ENCODE measurements at places on chromosomes 11 and 22.

GRCh38 chr22:23234409-23235161 is 54.3 kb downstream of the BCR start:
- DNase-seq: no peak

DNA sequence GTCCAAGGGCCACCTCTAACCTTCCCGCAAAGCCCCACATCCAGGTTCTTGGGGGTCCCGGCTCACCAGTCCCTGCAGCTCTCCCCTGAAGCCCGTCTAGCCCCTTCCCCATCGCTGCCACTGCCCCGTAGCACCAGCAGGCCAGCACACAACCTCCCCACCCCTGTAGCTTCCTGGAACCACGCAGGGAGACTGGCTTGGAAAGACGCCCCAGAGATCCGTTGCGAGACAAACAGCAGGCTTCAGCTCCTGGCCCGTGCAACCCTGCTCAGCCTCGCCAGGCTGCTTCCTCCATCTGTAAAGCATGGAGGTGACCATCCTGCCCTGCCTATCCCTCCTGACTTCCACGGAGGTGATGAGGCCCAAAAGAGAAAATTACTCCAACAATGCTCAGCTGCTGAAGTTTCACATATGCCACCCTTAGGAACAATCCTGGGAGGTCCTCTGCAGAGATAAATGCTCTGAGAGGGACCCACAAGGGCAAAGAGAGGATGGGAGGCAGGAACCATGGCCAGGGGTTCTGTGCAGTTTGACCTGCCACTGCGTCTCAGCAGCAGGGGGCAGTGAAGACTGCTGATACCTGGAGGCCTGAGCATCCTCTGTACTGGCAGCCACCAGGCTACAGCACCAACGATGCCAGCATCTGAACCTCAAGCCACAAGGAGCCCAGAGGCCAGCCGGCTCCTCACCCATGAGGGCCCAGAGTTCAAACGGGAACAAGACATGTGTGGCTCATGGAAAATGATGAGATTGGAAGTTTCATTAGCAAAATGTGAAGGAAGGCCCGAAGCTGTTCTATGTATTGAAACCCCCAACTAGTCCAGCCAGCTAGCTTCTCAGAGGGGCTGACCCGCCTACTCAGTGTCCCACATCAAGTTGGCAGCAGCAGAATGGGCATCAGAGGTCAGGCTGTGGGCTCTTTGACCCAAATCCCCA is 16.1 kb downstream of the DGCR2 start:
- no peak for DNase-seq

GRCh38 chr11:10405865-10406592 is 49.0 kb upstream of the AMPD3 start:
- DNase-seq: peak; percentile 94

GRCh38 chr22:49566693-49567092 is 261.0 kb downstream of the BRD1 start:
- no peak for DNase-seq

- DNase-seq: no peak
Observed at GRCh38 chr11:34207487-34208180, 102.2 kb downstream of the NAT10 start.

DNA sequence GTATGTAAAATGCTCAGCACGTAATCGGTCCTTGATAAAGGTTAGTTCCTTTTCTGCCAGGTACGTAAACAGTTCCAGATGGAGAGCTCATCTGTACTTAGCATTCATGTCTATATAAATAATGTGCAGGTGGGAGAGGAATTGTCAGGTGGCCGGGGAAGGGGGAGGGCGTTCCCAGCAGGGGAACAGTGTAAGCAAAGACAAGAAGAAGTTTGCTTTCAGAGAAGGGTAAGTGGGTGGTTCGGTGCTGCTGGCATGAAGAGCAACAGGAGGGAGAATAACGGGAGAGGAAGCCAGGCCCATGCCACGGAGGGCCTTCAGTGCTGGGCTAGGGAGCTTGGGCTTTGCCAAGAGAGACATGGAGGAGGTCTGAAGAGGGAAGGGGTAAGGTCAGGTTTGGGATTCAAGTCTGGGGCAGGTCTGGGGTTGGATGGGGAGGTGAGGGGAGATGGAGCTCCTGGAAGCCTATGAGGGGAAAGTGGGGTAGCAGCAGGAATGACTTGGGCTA is 11.4 kb upstream of the WNT11 start:
- DNase-seq: no peak

- no peak for DNase-seq
Observed at GRCh38 chr22:48299124-48299523, 1528.5 kb downstream of the BRD1 start.

- no peak for DNase-seq
Observed at GRCh38 chr22:35549328-35549727, 8.7 kb downstream of the RASD2 start.

DNA sequence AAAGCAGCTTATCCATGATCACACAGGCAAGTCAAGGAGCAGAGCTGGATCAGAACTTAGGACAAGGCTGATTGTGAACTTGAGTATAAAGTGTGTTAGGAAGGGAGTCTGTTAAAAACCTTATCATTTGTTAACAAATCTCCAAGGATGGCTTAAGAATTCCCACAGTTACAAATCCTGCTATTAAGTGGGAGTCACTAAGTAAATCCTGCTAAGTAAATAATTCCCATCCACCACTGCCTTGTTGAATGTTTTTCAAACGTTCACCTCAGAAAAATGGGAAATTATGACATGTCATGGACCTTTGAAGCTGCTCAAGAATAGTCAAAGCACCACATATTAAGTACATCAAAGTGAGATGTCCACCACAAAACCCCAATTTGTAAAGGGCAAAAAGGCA is 88.7 kb downstream of the FAM168A start:
- DNase-seq: no peak

DNA sequence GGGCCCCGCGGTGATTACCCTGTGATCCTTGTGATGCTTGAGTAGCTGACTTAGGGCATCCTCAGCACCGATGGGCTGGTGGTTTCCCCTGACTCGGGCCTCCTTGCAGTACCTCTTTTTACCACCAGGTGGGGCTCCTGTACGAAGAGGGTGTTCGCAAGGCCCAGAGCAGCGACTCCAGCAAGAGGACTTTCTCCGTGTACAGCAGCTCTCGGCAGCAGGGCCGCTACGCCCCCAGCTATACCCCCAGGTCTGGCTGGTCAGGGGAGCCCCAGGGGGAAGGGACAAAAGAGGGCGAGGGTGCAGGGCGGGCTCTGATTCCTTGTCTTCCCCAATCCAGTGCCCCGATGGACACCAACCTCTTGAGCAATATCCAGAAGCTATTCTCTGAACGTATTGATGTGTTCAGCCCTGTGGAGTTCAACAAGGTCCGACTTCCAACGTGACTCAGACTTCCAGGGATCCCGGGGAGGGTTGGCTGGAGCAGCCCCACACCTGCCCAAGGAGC is 1.3 kb upstream of the TM7SF2 start:
- DNase-seq: peak; percentile 88

DNA sequence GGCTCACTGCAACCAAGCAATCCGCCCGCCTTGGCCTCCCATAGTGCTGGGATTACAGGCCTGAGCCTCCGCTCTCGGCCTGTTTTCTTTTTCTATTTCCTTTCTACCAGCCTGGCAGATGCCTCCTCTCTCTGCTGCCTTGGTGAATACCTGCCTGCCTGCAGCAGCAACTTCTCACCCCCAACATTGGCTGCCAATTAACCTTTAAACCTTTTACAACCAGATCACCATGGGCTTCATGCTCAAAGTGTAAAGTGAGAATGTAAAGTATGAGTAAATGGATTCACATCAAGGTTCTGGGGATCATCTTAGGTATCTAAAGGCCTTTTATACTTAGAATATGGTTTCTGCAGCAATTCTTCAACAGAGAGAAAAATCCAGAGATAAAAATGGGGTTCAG is 13.0 kb upstream of the FCHSD2 start:
- no peak for DNase-seq

DNA sequence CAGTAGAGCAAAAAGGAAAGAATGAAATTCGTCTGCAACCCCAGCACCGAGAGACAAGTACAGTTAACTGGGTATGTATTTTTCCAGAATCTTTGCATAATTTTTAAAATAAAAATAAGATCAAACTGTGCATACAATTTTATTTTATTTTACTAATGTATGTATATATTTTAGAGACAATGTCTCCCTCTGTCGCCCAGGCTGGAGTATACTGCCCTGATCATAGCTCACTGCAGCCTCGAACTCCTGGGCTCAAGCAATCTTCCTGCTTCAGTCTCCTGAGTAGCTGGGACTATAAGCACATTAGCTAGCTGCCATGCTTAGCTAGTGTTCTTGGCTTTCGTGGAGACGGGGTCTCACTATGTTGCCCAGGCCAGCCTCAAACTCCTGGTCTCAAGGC is 18.8 kb upstream of the DRD2 start:
- no peak for DNase-seq

DNA sequence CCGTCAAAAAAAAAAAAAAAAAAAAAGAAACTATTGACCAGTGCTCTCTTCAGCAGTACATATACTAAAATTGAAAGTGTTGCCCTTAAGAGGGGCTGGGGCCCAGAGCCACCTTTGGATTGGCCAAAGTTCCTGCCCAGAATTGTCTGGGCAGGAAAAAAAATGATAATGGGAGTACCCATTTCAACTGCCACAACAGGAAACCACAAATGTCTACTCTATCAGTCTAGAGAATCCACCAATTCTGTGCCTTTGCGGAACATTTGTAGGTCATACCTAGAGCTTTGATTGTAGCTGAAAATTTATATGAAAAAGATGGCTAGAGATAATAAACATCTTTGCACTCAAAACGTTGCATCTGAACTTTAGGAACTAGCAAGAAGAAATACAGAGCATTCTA is 69.4 kb downstream of the FAM76B start:
- DNase-seq: no peak

DNA sequence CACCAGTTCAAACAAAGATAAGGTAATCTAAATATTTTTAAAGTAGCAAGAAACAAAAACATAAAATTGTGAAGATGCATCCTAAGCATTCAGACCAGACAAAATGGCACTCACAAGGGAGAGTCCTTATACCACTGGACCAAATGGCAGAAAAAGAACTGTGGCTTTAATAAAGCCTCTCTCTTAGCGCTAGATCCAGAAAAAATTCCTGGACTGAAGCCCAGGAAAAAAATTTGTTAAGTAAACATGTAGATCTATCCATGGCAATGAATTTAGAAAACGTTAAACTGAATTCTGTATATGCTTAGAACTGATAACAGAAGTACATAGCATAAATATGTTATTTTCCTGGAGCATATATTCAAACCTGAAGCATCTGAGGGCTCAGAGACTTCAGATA is 11.8 kb upstream of the CD59 start:
- DNase-seq: no peak

- no peak for DNase-seq
Observed at GRCh38 chr11:71237853-71238252, 14.5 kb downstream of the SHANK2 start.

- no peak for DNase-seq
Observed at GRCh38 chr11:130422251-130422995, 6.0 kb downstream of the ADAMTS8 start.

- no peak for DNase-seq
Observed at GRCh38 chr11:105935791-105936190, 86.2 kb downstream of the MSANTD4 start.

- no peak for DNase-seq
Observed at GRCh38 chr11:74697722-74698121, 33.5 kb downstream of the CHRDL2 start.

DNA sequence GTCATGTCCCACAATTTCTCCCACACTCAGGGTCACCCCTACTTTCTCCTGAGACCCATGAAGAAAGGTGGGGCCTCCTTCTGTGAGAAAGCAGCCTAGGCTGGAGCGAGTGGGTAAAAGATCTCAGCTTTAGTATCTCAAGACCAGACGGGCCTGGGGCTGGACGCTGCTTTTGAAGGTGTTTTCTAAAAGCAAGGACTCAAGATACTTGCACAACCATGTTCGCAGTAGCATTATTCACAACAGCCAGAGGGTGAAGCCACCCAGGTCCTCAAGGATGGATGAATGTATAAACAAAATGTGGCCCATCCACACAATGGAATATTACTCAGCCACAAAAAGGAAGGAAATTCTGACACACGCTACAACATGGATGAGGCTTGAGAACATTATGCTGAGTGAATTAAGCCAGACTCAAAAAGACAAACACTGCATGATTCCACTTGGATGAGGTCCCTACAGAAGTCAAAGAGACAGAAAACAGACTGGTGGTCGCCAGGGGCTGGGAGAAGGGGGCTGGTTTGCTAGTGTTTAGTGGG is 10.6 kb downstream of the SHANK2 start:
- no peak for DNase-seq

DNA sequence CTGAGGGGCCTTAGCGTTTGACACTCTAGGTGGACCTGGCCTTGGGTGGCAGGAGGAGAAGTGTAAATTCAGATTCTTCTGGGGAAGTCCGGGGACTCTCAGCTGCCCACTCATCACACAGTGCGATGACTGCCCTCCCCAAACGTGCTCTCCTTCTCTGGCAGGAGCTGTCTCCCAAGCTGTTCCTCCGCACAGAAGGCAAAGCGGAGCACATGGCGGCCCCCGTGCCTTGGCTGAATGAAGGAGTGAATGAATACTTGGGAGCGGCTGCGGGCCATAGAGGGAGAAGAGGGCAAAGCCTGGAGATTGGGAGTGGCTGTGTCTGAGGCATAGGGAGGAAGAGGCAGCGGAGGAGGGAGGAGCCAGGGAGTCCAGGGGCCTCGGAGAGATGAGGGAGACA is 6.9 kb upstream of the NAA40 start:
- DNase-seq: no peak

- DNase-seq: no peak
Observed at GRCh38 chr11:3090096-3090901, 33.1 kb upstream of the CARS1 start.

- DNase-seq: no peak
Observed at GRCh38 chr11:31887180-31887579, 76.1 kb upstream of the PAX6 start.

DNA sequence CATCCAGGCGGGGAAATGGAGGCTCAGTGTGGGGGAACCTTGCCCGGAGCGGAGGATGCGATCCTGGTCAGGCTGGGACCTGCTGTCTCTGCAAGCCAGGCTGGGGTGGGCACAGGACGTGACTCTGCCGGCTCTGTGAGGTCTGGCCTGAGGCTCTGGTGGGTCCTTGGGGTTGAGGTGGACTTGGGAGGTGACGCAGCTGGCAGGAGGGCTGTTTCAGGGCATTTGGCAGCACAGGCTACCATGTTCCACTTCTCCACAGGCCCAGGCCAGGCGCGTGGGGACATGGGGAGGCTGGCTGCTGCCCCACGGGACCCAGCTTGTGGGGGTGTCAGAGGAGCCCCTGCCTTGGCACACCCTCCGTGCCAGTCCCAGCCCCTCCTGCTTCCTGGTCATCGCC is 1199.7 kb downstream of the BRD1 start:
- DNase-seq: no peak

GRCh38 chr11:12930850-12931249 is 78.3 kb upstream of the RASSF10 start:
- DNase-seq: no peak

GRCh38 chr11:112760396-112761059 is 200.7 kb upstream of the NCAM1 start:
- no peak for DNase-seq

GRCh38 chr22:16955081-16955480 is 52.9 kb downstream of the GAB4 start:
- no peak for DNase-seq
